ENCODE measurements at places on chromosomes 2 and 18.
A peak's percentile ranks its signal among the peaks of the same experiment; 100 is the strongest.

- no peak for ATAC-seq
These were observed 37.7 kb downstream of the ZNF521 start for GRCh38 chr18:25314151-25314837.

DNA sequence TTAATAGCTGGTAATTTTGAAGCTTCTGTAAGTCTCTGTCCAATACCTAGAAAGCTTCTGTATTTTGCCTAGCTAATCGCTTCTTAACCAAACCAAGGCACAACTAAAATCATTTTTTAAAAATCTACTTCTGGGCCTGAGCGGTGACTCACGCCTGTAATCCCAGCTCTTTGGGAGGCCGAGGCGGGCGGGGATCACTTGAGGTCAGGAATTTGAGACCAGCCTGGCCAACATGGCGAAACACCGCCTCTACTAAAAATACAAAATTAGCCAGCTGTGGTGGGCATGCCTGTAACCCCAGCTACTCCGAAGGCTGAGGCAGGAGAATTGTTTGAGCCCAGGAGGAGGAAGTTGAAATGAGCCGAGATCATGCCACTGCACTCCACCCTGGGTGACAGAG, 148.6 kb upstream of the FIGN start:
- ATAC-seq, result no peak

DNA sequence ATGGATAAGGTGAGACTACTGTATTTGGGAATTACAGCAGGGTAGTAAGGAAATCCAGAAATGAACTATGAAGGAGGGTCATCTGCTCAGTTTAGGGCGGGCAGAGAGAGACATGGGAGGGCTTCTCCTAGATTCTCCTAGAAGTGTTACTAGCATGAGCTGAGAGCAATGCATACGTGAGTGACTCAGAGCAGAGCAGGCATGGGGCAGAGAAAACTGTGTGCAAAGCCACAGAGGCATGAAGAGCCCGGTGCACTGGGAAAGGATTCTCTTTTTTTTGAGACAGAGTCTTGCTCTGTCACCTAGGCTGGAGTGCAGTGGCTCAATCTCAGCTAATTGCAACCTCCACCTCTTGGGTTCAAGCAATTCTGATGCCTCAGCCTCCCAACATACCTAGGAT, 116.2 kb downstream of the SOCS6 start:
- 0 out of 3 replicates have a peak, but pooled peaks have one; percentile 32 for ATAC-seq

- no peak for ATAC-seq
These were observed 73.6 kb upstream of the TSPYL6 start for GRCh38 chr2:54329482-54330161.

DNA sequence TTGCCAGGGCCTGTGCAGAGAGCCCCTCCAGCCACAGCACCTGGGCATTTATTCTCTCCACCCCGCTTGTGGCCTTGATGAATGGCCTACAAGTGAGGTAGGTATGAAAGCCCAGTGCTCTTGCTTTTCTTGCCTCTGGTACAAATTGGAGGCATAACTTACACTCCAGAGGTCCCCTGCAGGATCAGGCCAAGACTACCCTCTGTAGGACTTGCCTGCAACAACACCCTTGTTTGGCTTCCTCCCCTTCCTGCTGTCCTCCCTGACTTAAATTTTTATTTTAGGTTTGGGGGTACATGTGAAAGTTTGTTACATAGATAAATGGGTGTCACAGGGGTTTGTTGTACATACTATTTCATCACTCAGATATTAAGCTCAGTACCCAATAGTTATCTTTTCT, 95.7 kb downstream of the CDC42EP3 start:
- no peak for ATAC-seq

GRCh38 chr2:86552889-86553288, 10.4 kb downstream of the CHMP3 start:
- ATAC-seq, result no peak

DNA sequence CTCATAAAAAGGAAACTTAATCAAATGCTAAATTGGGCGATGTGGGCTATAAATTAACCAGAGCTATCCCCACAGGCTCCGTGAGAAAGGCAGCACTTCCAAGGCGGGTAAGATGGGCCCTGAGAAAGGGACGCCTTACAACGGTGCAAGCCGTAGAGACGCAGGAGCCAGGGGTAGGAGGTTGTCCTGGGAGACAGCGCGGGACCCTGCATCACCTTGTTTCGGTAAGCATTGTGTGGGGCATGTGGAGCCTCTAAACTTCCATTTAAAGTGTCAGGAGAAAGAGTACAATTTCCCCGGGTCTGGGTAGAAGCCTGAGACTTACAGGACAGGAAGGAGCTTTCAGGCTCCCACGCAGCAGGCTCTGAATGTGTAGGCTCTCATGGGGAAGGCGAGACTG, 1.2 kb upstream of the PER2 start:
- no peak for ATAC-seq

GRCh38 chr2:45278365-45279078, 269.3 kb upstream of the SIX2 start:
- peak; percentile 81 for ATAC-seq

- ATAC-seq, result no peak
These were observed 8.3 kb upstream of the TGFA start for GRCh38 chr2:70561893-70562292.

DNA sequence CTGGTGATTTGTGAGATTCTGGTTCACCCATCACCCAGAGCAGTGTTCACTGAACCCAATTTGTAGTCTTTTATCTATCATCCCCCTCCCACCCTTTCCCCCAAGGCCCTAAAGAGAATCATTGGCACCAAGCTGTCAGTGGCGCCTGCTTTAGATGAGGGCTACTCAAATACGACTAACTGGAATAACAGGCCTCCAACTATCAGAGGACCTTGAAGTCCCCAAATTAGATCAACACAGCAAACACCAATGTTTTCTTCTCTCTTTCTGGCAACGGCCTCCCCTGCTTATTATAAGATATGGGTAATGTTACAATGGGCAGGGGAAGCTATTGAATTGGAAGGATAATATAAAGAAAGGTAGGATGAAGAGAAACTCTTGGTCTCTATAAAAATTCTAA, 232.3 kb downstream of the SCG2 start:
- ATAC-seq, result no peak

GRCh38 chr18:31267823-31268481, 50.0 kb upstream of the DSG1 start:
- no peak for ATAC-seq

- peak; percentile 42 for ATAC-seq
These were observed 609 bp upstream of the ZNF2 start for GRCh38 chr2:95165030-95165370.

DNA sequence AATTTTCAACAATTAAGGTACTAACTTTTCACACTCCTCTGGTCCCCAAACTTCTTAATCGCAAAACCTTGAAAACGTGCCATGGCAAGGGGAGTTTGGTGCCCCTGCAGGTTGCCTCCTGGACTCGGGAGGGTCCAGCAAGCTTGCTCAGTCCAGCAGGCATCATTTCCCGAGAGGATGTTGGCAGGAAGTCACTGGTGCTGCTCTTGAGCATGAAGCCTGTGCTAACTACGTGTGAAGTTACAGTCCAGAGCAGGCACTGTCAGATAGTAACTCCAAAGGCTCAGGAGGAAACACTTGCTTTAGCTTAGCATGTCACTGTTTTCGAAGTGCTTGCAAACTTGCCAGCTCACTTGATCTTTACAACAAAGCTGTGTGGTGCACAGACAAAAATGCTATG, 215.4 kb downstream of the MYCN start:
- no peak for ATAC-seq

DNA sequence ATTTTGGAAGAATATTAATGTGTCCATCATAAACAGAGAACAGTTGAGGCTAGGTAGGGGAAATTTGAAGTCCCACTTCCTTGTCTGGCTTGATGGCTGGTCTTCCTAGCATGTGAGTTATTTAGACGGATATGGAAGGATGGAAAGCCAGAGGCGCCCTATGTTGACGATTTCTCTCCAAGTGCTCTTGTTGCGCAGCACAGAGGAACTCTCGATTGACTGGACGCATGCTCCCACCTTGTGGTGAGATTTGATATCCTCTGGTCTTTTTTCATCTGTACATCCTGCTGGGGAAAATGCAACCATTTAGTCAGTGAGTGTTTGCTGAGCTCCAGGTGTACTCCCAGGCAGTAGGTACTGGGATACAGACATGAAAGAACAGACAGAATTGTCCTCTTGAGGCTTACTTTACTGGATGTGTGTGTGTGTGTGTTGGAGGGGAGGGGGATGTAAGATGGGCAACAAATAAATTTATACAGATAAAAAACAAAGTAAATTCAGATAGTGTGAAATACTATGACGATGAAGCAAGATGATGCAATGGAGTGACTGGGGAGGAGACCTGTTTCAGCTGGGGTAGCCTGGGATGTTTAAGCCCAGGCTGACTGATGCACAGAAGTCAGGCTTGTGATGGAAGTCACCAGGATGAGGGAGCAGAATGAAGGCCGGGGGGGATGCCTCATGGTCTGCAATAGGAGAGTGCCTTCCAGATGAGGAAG, 137.2 kb downstream of the TRIM43 start:
- peak; percentile 99 for ATAC-seq

DNA sequence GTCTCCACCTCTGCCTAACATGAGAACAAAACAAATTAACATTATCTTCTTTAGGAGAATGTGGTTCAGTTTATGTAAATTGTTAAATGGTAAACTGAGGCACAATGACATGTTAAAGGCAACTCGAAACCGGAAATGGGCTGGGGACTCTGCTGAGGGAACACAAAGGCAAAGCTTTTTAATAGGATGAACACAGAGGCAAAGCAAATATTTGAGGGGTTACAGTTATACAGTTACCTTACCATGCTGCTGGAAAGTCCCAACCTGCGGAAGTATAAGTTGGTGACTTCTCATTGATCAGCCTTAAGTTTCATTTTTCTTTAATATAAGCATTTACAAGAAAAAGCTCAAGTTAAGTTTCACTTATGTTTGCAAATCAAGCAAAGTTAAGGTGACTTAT, 195.0 kb downstream of the DLGAP1 start:
- ATAC-seq, result no peak

- ATAC-seq, result no peak
These were observed 243.8 kb downstream of the BABAM2 start for GRCh38 chr2:28134262-28134812.

GRCh38 chr2:72988041-72988440, 70.7 kb downstream of the EMX1 start:
- no peak for ATAC-seq

GRCh38 chr2:165522719-165523118, 53.2 kb downstream of the CSRNP3 start:
- no peak for ATAC-seq

DNA sequence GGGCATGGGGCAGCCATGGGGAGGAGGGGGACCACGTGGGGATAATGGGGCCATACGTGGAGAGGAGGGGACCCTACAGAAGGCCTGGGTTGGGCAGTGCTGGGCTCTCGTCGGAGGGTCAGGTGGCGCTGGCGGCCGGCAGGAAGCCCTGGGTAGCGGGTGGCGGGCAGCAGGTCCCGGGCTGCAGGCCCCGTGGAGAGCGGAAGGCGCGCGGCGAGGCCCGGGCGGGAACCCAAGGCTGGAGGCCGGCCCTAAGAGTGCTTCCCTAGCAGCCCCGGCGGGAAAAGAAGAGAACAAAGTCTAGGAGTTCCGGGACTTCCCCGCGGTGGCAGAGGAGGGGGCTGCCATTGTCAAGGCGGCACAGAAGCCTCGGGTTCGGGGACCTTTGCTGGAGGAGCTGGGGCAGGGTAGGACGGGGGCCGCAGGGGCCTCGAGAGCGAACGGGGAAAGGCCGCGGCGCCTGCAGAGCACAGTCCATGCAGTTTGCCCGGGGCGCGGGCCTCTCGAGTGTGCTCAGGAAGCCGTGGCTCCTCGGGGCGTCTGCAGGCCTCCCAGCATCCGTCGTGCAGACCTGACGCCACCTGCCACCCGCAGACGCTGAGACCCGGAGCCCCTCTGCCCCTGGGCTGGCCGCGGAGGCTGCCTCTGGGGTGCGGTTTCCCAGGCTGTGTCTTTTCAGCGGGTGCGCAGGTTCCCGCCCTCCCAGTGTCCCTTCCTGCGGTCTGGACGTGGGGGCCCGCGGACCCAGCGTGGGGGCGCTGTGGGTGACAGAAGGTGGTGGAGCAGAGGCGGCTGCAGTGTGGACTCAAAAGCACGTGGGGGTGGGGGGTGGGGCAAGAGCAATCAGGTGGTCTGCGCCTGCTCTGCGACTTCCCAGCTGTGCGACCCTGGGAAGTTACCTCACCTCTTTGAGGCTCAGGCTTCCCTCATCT, 19.4 kb upstream of the NCL start:
- ATAC-seq, result no peak

- ATAC-seq, result no peak
These were observed 110.2 kb downstream of the OLA1 start for GRCh38 chr2:174138161-174138560.

- peak; percentile 83 for ATAC-seq
These were observed 38.9 kb downstream of the CTAGE1 start for GRCh38 chr18:22378672-22379282.

DNA sequence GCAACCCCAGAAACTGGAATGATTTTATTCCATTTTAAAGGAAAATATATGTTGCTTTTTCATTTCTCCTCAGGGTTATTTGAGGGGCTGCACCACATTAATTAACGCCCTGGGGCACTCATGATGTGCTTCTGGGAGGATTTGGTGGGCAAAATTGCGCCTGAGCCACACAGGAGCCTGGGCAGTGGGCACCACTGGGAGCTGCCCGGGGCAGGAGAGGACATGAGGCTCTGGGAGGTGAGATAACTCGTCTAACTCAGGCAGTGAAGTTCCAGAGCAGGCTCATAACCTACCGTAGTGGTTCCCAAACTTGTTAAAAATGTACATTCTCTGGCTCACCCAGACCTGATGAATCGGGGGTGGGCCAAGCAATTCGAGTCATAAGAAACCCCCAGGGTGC, 68.3 kb downstream of the EDAR start:
- no peak for ATAC-seq

- no peak for ATAC-seq
These were observed 21.0 kb upstream of the SEMA4C start for GRCh38 chr2:96890726-96891385.

DNA sequence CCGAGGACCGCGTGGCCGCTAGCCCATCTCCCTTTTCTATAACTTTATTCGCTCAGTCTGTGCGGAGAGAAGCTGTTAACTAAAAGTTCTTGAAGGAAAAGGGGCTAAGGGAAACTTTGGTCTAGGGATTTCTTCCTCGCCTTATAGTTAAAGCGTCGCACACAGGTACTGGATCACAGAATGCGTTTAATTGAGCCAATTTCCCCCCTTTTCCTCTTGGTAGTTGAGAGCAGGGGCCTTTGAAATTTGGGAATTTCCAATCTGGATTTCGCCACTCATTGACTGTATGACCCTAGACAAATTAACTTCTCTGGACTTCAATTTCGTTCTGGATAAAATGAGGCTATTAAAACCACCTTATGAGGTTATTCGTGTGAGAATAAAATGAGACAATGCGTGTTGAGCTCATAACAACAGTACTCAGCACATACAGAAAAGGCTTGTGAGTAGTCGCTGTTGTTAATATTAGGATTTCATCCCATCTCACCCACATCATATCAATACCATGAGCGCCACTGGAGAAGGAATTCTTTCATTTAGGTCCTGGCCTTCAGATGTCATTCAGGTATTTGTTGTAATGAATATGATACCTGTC, 763 bp upstream of the OLA1 start:
- ATAC-seq, result no peak

GRCh38 chr2:119434664-119435063, 3.0 kb downstream of the TMEM37 start:
- ATAC-seq, result no peak

Measured in SK-N-SH treated with all-trans-retinoic acid at 6 μM for 48 hours (cell line).